ENCODE measurements at places on chromosomes 1 and 21.

- peak; percentile 81 for DNase-seq
These were observed 24.1 kb upstream of the ADGRB2 start for GRCh38 chr1:31788138-31788824.

DNA sequence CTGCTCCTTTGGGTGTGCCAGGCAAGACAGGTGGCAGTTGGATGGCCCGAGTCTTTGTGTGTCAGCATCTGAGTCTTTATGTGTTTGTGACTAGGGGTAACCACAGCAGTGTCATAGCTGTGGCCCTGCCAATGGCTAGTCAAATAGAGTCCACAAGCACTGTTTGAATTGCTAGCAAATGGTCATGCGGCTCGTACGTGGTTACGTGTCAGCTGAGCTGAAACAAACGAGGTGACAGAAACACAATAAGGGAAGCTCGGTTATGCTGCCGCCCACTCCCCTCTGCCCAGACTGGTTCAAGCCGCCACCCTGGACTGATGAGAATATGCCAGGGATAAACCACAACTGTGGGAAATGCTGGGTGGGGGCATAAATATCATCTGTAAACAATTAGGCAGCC lies 174.3 kb upstream of the LMO4 start:
- no peak for DNase-seq

GRCh38 chr1:161390559-161390858 lies 22.8 kb upstream of the CFAP126 start:
- no peak for DNase-seq

GRCh38 chr1:167510244-167510643 lies 8.1 kb downstream of the CD247 start:
- no peak for DNase-seq

DNA sequence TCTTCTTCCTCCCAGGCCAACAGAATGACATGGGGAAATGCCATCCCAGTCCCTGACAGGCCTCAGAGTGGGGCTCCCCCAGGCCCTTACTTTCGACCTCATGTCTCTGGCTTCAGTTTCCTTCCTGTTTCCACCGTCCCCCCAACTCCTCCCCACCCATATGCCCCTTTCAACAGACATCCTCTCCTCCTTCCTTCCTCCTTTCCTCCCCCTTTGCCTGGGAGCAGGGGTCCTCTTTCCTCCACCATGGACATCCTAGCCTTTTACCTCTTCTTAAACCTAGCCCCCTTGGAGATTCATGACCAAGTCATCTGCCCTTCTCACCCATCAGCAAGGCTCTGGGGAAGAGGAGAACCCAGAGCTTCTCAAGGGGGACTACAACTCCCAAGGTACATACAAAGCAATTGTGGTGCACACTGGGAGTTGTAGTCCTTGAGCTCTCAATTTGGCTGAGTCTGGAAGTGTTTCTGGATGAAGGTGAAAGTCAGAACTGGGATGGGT lies 4.0 kb downstream of the ZBTB7B start:
- no peak for DNase-seq

GRCh38 chr1:94832446-94832845 lies 12.3 kb downstream of the SLC44A3 start:
- DNase-seq = no peak

GRCh38 chr1:94559921-94560320 lies 18.4 kb upstream of the F3 start:
- no peak for DNase-seq

- DNase-seq = no peak
These were observed 108.9 kb downstream of the TAS1R2 start for GRCh38 chr1:18750600-18750999.

DNA sequence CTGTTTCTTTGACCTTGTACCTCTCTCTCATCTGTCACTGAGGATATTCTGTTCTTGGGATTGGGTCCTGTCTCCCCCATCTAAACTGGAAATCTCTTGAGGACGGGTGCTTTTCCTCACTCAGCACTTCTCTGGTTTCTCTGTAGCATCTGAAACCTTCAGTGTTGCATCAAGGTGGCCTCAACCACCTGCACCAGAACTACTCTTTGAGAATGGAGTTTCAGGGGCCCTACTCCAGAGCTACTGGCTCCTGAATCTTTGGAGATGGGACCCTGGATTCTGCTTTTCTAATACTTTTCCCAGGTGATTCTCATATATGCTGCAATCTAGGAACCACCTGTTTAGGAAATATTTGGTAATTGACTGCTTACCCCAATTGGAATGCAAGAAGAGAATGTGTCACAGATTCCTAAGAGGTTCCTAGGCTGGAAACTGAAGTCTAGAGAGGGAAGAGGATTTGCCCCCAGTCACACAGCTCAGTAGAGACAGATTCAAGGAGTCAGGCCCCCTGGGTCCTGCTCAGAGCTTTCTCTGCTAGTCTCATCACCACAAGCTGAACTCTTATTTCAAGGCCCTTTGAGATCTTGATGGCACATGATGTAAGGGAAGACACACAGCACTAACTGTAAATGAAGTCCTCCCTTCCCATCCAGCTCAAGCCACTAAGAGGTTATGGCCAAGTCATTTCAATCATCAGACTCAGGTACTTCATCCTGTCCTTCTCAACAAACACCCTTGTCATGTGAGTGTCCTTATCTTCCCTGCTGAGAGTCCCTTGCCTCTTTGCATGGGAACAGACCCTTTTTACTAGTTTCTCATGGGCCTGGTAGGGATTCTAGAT lies 48.7 kb downstream of the EIF2D start:
- no peak for DNase-seq

DNA sequence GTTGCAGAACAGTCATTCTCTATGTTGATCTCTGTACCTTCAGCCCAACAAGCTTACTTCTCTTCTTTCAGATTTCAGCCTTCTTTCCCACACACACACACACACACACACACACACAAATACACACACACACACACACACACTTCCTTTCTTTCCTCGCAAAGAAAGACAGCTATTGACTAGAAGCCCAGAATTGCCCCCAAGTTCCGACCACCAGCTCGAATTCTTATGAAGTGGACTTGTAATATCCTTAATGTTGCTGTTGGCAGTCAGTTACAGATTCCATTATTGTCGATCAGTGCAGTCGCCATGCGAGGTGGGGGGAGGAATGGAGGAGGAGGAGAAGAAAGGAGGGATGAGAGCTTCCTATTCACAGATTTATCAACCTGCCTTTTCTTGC lies 125.5 kb downstream of the CLEC20A start:
- no peak for DNase-seq

DNA sequence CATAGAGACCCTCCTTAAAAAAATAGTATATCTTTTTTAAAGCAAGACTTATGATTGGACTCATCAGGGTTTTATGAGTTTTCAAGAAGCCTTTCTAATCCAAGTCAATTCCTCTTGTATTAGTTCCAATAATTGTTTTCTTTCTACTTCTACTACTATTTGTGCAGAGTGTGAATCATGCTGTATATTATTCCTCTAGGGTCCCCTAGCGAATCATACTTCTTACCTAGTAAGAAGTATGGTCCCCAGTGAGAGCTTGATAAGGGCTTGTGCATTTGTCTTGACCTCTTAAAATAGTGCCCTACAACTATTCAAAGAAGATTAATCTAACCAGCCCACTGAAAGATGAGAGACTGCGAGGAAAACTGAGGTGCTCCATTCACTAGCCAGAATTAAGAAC lies 715.7 kb upstream of the ZP4 start:
- no peak for DNase-seq

DNA sequence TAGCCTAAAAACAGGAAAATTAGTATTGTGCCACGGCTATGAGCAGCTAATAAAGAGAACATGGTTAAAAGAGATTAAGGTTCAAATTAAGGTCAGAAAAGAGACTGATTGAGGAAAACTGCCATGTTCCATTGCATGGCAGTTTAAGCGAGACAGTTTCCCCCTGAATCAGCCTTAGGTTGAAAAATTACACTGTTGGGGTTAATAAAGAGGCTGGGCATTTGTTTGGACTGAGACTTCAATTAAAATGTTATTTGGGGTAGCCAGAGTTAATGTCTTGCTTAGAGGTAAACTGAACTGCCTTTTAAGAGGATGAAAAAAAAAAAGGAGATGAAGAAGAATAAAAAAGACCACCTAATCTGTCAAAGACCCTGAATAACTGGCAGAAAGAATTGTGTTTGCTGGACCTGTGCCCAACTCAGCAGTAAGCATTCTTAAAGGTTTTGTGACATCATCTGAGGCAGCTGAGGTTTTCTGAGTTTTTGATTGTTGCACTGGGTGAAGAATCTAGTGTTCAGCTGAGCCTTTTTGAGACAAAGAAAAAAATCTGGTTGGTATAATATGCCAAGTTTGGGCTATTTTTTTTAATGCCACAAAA lies 17.7 kb upstream of the PROX1 start:
- DNase-seq = no peak

Data from activated T-cell treated with anti-CD3 and anti-CD28 coated beads for 4 hours (primary cell).